Nucleus accumbens (tissue), 56 donors: ENCODE measurements at places on chromosomes 2 and 18.

DNA sequence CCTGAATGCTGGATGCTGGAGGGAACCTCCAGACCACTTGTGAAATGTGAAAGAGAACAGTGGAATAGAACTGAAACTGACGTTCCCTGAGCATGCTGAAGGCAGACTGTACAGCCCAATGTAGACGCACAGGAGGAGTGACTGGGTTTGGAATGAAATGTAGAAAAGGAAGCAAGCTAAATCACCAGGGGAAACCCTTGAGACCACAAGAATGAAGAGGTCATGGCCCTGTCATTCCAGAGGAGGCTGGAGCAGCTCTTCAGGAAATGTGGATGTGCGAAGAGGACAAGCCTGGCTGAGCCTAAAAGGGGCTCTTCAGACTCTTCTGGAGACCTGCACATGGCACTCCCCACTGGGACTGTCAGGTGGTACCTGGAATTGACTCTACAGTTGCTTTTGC is 118.5 kb upstream of the ALPP start:
- no peak for DNase-seq

DNA sequence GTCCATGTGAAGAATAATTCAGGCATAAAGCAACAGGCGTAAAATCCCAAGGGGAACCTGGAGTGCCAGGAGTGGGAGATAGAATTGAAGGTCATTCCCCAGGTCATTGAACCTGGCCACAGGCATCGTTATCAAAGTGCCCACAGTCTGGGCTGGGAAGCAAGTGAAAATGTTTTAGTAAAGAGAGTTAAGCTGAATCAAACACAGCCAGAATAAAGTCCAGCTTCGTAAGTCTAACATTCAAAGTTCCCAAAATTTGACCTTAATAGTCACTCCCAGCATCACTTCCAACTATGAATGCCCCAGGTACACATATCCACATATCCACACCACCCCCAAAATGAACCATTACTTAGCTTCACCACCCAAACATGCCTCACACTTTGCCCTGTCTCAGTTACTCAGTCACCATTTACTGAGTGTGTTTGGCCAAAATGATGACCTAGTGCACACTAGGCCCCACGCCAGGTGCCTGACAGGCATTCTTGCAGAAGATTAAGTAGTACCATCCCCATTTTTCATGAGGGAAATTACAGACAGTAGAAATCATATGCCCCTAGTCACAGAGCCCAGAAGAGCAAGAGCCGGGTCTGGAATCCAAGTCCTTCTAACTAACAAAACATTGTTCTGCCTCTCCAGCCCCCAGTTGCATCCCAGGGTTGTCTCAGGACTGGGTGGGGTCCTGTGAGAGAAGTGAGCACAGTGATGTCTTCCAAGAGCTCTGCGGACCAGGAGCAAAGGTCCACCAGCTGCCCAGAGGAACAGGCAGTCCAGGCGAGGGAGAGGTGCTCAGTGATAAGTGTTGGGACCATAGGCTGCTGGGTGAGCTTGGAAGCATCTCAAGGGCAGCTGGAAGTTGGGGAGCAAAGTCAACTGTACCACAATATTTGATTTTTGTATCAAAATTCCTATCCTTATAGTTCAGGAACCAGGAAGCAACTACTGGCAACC is 65.2 kb upstream of the MYCN start:
- DNase-seq = no peak

- no peak for DNase-seq
Measured at GRCh38 chr2:239160226-239161143, 240.3 kb downstream of the HDAC4 start.

- DNase-seq = no peak
Measured at GRCh38 chr2:85327160-85327821, 498 bp downstream of the TGOLN2 start.

DNA sequence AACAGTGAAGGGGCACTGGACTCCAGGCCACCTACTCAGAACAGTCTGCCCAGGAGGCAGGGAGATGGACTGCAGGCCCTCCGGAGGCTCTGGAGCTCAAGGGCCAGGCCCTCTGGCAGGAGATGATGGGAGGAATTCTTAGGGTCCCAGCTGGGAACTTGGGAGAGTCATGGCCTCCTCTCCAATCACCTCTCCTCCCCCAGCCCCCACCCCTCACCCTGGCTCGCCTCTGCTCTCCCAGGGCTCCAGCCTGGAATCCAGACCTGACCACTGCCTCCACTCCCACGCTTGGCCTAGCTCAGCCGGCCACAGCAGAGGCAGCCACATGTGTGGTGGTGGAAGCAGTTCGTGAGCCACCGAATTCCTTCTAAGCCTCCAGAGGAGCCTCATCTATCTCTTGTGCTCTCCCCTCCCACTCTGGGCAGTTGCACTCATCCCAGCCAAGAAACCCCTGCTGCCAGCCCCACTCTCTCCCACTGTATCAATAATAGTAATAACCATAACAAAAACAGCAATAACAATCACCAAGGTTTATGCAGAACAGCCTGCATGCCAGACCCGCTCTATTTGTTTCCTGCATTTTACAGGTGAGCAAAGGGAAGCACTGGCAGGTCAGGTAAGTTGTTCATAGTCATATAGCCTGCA is 67.4 kb downstream of the TNS1 start:
- no peak for DNase-seq

- no peak for DNase-seq
Measured at GRCh38 chr2:11239147-11239546, 83.9 kb downstream of the SLC66A3 start.

DNA sequence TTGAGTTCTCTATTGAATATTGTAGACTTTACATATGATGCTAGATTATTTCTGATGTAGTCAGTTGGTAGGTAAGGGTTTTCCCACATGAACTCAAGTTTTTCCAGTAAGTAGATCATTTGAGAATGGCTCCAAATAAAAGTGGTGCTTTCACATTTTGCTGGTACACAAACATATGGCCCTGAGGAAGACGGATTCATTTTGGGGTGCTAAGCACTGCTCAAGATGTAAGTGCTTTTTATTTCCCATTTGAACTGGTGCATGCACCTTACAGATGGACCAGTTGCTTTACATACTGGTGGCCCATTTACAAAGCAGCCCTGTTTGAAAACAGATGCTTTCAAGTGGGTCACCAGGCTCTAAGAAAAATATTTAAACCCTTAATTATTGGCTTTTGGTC is 266.7 kb downstream of the MEIS1 start:
- no peak for DNase-seq

GRCh38 chr2:45786836-45787357 is 135.4 kb downstream of the PRKCE start:
- no peak for DNase-seq

GRCh38 chr2:100730290-100730868 is 89.6 kb upstream of the NPAS2 start:
- no peak for DNase-seq

DNA sequence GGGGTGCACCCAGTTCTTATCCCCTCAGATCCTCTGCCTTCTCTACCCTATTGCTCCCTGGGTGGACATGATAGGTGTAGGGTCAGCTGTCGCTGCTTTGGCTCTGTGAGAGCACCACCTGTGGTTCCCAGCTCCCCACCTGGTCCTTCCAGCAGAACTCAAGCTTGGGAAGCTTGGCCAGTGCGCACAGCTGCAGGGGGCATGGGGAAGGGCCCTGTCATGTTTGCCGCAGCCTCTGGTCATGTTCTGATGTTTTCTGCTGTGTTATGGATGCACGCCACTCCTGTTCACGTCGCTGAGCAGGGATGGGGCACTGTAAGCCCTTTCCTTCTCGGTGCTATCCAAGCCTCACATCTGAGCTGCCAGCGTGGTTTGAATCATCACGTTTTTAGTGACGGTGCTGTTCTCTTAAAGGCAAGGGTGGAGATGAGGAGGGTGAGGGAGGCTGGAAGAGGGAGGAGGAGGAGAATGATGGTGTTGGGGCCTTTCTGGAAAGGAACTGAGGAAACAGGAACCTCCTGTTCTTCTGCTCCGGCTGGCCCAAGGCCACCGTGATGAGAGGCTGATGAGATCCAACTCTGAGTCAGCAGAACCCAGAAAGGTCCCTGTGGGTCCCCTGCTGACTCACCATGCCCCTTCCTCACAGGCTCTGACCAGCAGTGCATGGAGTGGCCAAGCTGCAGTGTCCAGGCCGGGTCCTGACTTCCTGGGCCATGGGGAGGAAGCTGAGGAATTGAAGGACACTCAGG is 78.0 kb downstream of the LIPG start:
- DNase-seq = no peak

- DNase-seq = no peak
Measured at GRCh38 chr2:66560683-66561082, 125.8 kb downstream of the MEIS1 start.

- no peak for DNase-seq
Measured at GRCh38 chr2:147648471-147648870, 196.4 kb upstream of the ACVR2A start.

- no peak for DNase-seq
Measured at GRCh38 chr2:213216461-213216860, 65.0 kb upstream of the IKZF2 start.

DNA sequence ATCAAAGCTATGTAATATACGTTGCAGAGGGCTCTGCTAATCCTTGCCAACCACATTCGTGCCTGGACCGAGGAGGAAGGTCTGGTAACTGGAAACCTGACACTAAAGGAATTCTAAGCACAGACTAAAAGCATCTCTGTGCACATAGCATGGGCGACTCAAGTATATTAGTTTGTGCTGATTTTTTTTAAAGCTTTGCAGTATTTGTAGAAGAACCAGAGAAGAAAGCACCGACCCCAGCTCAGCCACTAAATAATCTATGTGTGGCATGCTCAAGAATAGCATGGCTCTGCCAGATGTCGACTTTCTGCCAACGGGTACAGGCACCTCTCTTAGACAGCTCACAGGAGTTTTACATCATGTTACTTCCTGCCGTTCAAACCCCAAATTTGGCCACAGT is 73.2 kb upstream of the NRP2 start:
- DNase-seq = no peak

DNA sequence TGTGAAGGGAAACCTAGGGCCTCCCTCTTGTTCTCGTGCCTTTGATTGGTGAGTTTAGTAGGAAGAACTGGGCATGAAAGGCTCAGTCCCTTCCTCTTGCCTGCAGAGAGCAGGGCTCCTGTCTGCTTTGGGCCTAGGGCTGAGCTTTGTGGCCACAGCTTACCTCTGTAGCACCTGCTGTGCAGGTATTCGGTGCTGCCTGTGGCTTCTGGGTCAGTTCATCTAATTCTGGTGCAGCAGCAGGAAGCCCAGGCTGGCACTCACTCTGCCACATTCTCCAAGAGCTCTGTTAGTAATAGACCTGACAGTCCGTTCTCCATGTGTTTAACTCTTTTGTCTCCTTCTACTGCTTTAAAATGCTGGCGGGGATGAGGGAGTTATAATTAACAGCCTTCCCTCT is 96.5 kb downstream of the DLGAP1 start:
- DNase-seq = no peak

GRCh38 chr2:128236491-128237035 is 82.1 kb downstream of the HS6ST1 start:
- no peak for DNase-seq

DNA sequence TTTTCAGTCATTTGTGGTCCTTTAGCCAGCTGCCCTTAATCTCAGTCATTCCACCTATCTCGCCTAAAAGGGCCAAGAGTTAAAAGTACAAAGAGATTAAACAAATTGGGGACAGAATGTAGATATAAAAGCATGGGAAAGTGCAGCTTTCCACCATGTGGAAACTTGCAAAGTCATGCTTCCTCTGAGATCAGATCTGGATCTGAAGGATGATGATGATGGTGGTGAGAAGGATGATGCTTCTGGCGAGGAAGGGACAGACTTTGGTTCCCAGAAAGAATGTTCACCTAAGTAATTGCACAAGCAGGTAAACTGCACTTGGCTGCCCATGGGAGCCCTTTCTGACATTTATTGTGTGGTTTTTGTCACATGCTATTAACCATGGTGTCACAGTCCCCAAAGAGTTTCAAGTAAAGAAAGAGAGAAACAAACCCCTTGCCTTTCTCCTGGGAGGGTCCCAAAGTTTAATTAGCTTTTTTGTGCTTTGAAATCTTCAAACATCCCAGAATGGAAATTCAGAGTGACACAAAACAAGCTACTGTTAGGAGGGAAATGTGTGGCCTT is 34.7 kb downstream of the KLF7 start:
- no peak for DNase-seq

- DNase-seq = no peak
Measured at GRCh38 chr2:26913606-26913998, 56.8 kb upstream of the MAPRE3 start.
